COLO829 (cell line): ENCODE measurements at places on chromosomes 1 and 21.
A peak's percentile ranks its signal among the peaks of the same experiment; 100 is the strongest.

DNA sequence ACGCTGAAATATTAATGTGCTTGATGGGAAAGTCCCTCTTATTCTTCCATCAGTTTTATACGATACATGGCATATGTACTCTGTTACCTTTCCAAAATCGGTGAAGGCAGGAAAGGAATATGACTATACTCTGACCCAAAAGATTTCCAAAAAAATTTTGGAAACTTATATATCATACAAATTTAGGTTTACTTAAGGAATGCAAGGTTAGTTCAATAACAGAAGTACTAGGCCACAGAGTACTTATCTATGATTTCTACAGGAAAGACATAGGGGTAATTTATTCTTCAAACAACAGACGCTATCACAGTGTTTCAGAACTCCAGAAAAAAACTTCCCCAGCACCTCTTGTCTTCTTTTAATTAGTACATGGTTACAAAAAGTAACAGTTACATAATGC, 84.8 kb downstream of the COP1 start:
- DNase-seq = no peak

DNA sequence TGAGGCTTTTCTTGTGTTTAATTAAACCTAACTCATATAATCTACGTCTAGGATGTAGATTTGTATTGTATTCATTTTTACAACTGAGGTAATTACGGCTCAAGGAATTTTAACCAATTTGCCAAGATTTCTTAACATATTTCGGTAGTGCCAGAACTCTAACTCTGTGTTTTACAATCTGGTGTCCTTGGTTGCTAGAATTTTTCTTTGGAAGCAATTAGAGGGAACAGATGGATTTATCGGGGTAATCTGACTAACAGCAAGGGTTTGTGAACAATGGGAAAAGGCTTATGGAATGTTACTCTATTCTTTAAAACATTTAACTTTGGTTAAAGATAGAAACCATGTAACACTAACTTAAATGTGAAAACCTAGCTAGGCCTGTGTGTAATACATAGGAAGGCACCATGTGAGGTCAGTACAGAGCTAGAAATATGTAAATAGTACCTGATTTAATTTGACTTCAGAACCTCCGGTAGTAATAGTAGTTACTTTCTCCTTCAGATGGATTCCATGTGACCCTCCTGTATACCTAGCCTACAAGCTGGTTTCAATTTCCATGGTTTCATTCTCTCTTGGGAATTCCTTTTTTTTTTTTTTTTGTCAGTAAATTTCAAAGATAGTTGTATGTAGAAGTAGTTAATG, 1.2 kb downstream of the MTF2 start:
- DNase-seq = peak; percentile 54

- peak; percentile 35 for DNase-seq
Measured at GRCh38 chr1:11929849-11930248, 3.6 kb upstream of the KIAA2013 start.

DNA sequence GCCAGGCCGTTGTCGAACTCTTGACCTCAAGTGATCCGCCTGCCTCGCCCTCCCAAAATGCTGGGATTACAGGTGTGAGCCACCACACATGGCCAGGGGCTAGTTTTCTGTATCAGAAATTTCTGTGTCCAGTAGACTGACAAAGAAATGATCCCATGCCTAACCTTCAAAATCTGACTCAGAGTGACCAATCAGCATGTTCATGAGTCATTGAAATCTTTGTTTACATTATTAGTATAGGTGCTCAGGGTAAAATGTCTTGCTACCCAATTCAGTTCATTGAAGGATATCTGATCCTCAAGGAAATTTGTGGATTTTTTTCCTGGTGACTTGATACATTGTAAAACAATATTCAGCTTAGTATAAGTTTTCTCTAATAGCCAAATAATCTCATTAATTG, 11.0 kb upstream of the LDLRAD2 start:
- no peak for DNase-seq

- no peak for DNase-seq
Measured at GRCh38 chr1:9249534-9250410, 15.2 kb downstream of the H6PD start.

- no peak for DNase-seq
Measured at GRCh38 chr1:50820545-50820944, 139.5 kb downstream of the FAF1 start.

DNA sequence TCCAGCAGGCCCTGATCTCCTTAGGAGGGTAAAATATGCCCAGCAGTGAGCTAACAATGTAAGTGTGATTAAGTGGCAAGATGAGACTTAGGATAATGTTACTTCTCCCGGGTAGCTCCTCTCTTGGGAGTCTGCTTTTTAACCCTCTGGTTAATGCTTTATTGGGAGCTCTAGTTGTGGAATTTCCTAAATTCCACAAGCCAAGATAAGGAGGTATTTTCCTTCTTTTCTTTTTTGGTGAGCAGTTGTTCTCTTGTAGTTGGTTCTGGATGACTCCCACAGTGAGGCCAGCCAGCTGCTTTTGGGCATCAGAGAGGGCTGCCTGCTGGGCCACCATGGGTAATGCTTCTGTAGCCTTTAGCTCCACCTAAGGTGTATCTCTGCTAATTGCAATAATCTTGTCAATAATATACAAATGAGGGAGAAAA, 19.3 kb downstream of the C1orf52 start:
- no peak for DNase-seq

DNA sequence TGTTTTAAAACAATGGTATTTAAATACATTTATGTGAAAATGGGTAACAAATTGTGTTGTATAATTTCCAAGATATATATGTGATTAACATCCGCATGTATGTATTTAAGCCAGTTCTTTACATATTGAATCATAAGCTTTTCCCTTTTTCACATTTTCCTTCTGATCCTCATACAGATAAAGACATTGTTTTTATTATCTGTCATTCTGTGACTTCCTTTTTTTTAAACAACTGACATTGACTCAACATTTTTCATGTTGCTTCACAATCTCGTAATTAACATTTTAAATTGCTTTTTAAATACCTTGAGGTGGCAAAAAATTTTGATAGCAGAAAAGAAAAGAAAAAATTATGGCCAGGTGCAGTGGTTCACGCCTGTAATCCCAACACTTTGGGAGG, 1.4 kb downstream of the STXBP3 start:
- no peak for DNase-seq

- DNase-seq = peak; percentile 56
Measured at GRCh38 chr21:35084869-35085268, 35.8 kb upstream of the RUNX1 start.

GRCh38 chr1:208909011-208909984, 665.1 kb upstream of the PLXNA2 start:
- no peak for DNase-seq

GRCh38 chr21:34822942-34823341, 154.1 kb downstream of the CLIC6 start:
- no peak for DNase-seq

DNA sequence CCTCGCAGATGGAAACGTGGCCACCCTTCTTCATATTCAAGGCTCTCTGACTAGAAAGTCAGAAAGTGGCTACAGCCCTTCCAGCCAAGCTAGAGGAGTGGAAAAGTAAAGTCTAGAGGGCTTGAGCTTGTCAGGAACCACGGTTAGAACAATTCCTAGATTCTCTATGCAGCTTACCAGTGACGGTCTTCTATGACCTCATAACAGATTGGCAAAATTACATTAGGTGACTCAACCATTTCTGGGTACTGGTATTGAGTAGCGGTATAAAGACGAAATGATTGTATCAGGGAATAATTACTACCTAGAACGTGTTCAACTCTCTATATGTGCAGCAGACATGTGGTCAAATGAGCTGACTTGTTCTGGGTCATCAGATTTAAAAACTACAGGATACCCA, 155.0 kb upstream of the RUNX1 start:
- DNase-seq = no peak

GRCh38 chr1:8835941-8836643, 18.7 kb upstream of the RERE start:
- peak; percentile 80 for DNase-seq

DNA sequence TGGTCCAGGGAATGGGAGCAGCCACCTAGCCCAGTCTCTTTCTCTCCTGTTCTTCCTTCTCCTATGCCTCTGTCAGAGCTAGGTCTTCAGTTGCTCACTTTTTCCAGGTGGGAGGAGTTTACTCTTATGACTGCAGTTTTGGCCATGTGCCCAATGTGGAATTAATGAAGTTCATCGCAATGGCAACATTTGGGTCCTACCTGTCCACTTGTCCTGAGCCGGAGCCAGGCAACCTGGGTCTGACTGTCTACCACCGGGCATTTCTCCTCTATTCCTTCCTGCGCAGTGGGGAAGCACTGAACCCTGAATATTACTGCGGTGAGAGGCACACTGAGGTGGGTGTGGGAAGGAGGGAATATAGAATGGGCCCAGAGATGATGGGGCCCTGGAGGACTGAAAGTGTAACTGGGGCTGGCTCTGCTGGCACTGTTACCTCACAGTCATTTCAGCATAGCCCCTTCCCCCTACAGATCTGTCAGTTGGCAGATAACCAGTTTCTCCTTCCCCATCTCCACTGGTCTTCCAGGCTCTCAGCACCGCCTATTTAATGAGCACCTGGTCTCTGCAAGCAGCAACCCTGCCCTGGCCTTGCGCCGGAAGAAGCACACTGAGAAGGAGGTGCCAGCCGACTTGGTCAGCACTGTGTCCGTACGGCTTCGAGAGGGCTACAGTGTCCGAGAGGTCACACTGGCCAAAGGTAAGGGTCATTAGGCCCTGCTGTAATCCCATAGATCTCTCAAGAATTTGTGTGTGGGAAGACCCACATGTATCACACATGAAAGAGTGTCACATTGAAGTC, 30.1 kb downstream of the SZT2 start:
- DNase-seq = no peak

DNA sequence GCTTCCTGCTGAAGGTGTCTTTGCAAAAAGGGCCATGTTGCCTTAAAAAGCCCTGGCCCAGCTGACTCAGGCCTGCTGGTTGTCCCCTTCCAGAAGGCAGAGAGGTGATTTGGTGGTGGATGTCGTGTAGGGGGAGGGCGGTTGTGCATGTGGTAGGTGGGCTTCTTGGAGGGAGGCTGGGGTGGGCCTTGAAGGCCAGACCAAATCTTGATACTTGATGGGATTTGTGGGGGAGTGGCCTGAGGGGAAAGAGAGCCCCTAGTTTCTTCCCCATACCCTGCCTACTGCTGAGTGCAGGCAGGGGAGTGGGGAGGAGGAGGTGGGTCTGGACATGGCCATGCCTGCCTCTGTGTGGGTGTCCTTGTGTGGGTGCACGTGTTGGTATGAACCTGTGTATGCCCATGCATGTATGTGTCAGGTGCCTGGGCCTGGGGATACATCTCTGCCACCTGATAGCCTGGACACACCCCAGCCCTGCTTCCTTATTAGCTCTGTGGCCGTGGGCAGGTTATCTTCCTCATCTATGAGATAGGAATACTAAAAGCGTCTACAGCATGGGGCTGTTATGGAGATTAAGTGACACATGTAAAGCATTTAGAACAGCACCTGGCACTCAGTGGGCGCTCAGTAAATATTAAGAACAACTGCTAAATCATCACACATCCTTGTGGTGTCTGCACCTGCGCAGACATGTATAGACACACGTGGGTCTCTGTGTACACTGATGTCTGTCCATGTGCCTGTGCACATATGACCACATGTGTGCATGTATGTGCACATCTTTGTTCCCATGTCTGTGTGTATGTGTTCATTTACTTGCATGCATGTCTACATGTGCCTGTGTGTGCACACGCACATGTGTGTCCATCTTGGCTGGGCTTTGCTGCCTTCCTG, 17.0 kb downstream of the FAM151A start:
- DNase-seq = no peak

- DNase-seq = peak; percentile 1
Measured at GRCh38 chr1:96596226-96596922, 125.2 kb upstream of the PTBP2 start.

- no peak for DNase-seq
Measured at GRCh38 chr1:194474701-194475100, 1288.3 kb upstream of the B3GALT2 start.

- peak; percentile 93 for DNase-seq
Measured at GRCh38 chr1:244163861-244164510, 112.9 kb downstream of the ZBTB18 start.

DNA sequence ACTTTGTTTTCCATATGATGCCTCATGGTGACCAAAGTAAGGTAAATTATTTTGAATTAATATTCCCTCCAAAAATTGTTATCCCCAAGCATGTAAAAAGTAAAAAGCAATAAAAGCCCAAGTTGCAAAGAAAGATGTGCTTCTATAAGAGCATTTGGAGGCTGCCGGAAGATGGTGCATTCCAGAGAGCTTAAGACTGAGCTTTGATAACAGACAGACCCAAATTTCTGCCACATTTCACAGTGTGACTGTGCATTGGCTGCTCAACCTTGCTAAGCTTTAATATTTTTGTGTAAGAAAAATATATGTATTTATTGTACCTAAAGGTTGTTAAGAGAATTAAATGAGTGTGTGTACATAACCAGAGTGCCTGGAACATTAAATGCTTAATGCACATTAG, 67.9 kb downstream of the CYYR1 start:
- no peak for DNase-seq

- DNase-seq = peak; percentile 13
Measured at GRCh38 chr1:241396747-241397681, 40.0 kb upstream of the RGS7 start.

DNA sequence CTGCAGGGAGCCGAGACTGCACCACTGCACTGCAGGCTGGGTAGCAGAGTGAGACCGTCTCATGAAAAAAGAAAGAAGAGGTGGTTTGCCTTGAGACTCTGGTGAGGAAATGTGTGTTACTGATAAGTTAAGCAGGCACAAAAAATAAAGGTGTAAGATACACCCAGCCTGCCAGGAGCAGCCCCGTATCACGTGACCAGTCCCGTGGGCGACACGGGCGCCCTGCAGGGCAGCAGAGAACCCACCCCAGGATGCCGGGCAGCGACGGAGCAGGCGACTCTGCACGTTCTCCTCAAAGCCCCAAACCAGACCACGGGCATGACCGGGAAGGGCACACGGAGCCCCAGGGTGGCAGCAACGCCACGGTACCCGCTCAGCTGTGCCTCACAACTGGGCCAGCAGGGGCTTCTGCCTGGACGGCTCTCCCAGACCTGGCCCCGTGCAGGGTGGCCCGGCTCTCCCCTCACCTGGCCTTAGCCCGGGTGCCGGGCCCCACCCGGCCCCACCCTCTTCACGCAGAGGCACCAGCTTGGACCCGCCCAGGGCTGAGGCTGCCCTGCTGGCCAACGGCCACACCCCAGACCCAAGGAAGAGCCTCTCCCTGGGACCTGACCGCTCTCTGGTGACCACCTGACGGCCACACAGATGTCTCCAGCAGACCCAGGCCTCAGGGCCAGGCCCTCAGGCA, 8.1 kb upstream of the TNFRSF4 start:
- DNase-seq = no peak

GRCh38 chr1:53071167-53071865, 9.3 kb downstream of the PODN start:
- no peak for DNase-seq

- no peak for DNase-seq
Measured at GRCh38 chr21:45030682-45031570, 43.5 kb upstream of the ADARB1 start.
